GM06990 (cell line): ENCODE measurements at places on chromosomes 4 and X.

- no peak for DNase-seq
These were observed 31.4 kb upstream of the RELL1 start for GRCh38 chr4:37717576-37717975.

- DNase-seq = no peak
These were observed 18.6 kb upstream of the SEPSECS start for GRCh38 chr4:25178838-25179261.

DNA sequence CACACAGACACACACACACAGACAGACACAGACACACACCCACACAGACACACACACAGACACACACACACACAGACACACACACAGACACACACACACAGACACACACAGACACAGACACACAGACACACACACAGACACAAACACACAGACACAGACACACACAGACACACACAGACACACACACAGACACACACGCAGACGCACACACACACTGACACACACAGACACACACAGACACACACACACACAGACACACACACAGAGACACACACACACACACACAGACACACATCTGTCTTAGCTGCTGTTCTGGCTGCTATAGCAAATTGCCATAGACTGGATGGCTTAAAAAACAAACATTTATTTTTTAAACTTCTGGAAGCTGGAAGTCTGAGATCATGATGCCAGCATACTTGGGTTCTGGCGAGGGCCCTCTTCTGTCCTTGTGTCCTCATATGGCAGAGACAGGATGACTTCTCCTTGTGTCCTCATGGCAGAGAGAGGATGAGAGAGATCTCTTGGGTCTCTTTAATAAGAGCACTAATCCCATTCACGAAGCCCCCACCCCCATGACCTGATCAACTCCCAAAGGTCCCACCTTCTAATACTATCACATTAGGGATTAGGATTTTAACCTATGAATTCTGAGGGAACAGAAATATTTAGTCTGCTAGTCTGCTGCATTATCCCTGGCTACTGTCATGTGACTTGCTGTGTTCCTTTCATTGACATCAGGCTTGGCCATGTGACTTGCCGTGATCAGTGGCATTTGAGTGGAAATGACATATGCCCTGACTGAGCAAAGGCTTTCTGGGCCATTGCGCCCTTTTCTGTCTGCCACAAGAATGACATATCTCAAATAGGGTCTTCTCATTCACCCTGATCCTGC is 32.7 kb upstream of the RASGEF1B start:
- no peak for DNase-seq

DNA sequence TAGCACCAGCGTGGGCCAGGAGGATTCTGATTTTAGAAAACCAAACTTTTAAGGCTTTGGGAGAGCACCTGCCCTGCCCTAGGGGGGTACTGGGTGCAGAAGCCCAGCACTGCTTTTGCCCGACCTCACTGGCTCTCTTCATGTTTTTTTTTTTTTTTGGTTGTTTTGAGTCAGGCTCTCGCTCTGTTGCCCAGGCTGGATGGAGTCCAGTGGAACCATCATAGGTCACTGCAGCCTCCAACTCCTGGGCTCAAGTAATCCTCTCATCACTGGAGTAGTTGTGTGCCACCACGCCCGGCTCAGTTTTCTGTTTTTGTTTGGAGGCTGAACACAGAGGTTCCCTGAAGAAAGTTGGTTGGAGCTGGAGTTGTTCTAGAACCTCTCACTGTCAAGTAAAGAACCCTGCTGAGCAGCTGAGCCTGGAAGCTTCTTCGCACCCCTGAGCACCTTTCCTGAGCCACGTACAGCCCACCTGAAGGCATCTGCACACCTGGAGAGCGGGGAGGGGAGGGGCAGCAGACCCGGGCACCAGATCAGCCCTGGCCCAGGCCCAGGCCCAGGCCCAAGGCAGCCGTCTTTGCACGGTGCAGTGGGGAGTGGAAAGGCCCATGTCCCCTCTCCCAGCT is 49.5 kb downstream of the SHROOM2 start:
- no peak for DNase-seq

DNA sequence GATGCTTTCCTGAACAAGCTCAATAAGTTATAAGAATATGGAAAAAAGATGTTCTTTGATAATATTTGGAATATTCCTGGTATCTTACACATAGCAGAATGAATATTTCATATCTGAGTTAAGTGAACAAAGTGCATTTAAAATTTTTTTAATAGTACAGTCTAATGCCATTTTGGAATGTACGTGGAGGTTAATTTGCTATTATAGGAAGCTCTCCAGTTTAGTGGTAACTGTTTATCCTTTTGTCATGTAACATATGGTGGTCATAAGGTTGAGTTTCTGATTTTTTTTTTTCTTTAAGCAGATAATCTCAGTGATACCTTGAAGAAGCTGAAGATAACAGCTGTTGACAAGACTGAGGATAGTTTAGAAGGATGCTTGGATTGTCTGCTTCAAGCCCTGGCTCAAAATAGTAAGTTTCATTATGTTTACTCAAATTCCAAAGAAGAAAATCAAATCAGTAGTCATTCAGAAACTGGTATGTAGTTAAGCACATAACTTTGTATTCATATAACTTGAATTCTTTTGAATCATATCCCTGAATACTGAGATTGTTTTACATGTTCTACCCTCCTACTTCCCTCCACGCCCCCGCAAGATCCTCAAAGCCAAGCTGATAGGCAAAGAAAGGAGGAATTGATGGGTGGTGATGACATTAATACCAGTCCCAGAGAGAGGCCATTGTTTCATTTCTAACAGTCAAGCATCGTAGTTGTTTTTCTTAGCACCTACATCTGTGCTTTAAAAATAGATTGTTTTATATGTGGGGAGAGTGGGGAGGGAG is 32.1 kb downstream of the RAP1GDS1 start:
- no peak for DNase-seq

GRCh38 chr4:107837317-107837716 is 12.6 kb downstream of the SGMS2 start:
- DNase-seq = no peak

DNA sequence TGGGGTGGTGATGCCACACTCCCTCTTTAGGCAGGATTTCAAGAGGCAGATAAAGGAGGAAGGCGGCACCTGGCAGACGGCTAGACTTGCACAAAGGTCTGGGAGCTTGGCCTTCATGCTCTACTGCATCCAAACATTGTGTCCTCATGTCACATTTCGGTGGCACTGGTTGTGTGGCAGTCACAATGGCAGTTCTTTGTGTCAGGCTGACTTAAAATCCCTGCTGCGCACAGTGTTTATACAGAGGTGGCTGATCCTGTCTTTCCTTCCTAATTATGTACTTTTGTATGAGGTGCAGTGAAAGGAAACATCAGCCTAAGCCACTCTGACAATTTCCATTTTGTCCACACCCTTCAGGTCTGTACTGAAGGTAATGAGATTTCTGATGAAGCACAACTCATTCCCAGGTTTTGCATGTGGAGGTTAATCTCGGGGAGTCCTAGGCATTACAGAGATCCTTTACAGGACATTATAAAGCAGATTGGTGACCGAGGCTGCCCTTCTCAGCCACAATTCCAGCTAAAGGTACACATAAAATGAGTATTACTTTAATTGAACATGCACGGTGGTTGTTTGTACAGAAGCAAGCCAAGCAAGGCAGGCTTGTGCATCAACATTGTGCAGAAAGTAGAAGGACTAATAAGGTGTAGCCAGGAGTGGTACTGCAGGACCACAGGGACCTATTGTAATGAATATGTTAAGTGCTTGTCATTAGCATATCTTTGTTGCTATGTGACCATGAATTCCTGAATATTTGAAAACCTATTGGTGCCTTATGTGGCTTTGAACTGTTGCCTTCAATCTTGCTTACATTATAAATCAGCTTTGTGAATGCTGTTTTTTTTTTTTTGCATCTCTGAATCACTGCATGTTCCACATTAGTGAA is 147.6 kb downstream of the STK32B start:
- no peak for DNase-seq

DNA sequence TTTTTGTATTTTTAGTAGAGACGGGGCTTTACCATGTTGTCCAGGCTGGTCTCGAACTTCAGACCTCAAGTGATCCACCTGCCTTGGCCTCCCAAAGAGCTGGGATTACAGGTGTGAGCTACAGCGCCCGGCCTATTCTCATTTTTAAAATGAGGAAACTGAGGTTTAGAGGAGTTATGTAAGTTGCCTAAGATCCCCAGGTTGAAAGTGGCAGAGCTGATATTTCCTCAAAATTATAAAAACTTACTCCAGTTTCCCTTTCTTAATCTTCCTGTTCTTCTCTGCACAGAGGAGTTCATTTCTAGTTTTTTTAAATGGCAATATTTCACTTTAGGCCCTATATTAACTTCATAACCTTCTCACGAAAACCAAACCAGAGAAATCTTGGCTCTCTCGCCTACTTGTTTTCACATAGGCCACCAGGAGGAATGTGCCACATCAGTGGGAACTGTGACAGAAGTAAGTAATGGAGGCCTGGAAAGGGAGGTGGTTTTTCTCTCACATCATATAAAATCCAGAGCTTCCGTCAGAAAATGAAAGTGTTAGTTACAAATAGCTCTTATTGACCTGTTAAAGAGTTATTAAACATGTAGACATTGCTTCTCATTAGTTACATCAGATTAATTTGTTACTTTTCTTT is 16.1 kb upstream of the RS1 start:
- DNase-seq = no peak

DNA sequence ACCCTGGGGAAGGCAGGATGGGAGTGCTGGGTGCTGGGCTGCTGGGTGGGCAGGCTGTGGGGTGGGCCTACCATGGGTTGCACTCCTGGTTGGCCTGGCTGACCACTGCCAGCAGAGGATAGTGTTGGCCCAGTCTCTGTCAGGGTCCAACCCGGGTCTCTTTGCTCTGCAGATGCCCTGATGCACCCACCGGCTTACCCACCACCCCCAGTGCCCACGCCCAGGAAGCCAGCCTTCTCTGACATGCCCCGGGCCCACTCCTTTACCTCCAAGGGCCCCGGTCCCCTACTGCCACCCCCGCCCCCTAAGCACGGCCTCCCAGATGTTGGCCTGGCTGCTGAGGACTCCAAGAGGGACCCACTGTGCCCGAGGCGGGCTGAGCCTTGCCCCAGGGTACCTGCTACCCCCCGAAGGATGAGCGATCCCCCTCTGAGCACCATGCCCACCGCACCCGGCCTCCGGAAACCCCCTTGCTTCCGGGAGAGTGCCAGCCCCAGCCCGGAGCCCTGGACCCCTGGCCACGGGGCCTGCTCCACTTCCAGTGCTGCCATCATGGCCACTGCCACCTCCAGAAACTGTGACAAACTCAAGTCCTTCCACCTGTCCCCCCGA is 14.2 kb upstream of the ADD1 start:
- no peak for DNase-seq

- DNase-seq = no peak
These were observed 9.4 kb downstream of the TASL start for GRCh38 chrX:30568136-30568535.

DNA sequence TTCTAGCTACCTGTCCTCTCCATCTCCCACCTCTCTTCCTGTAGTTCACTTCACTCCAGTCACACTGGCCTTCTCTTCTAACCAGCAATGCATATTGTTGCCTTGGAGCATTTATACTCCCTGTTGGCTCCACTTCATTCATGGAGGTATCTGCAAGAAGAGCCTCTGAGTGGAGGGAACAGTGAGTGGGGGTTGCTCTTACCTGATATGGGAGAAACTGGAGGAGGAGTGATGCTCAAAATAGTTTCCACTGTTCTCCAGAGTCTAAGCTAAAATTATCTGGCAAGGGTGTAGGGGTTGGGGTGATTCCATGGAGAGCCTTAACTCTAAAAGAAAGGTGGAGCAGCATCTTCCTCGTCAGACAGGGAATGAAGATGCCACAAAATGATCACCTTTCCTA is 28.9 kb upstream of the DDX53 start:
- no peak for DNase-seq

GRCh38 chrX:100587861-100588260 is 3.1 kb downstream of the TNMD start:
- no peak for DNase-seq

GRCh38 chrX:69185141-69185540 is 19.9 kb upstream of the PJA1 start:
- DNase-seq = no peak

DNA sequence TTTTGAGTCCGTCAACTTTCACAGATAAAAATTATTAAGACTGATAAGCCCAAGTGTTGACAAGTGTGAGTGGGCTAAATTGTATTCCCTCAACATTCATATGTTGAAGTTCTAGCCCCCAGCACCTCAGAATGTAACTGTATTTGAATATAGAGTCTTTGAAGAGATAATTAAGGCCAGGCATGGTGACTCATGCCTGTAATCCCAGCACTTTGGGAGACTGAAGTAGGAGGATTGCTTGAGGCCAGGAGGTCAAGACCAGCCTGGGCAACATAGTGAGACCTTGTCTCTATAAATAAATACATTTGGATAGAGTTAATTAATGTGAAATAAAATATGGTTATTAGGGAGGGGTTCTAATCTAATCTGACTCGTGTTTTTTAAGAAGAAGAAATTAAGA is 29.7 kb upstream of the SLC25A4 start:
- no peak for DNase-seq

DNA sequence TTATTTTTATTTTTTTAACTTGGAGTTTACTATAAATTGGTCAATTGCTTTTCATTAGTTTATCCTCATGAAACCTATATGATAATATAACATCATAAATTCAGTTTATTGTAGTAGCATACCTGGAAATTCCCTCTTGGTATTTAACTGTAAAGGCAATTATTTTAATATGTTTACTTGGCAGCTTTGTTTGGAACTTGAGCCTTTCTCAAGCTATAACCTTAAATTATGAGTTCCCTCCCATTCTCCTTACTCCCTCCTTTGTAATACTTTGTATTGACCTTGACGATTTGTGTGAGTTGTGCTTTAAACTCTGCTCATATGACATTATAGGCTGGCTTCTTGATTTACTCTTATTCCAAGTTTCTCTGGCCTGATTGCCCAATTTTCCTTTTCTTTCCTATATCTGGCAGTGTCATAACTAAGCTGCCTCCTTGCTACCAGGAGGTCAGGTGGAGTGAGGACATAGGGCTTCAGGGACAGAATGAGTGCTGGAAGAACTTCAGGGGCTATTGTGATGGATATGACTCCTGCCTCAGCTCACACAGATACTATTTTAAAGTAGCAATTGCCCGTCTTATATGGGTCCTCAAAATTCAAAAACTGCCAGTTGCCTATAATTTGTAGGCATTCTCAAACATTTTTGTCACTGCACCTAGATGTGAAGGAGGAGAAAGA is 77.7 kb downstream of the RAP1GDS1 start:
- no peak for DNase-seq

DNA sequence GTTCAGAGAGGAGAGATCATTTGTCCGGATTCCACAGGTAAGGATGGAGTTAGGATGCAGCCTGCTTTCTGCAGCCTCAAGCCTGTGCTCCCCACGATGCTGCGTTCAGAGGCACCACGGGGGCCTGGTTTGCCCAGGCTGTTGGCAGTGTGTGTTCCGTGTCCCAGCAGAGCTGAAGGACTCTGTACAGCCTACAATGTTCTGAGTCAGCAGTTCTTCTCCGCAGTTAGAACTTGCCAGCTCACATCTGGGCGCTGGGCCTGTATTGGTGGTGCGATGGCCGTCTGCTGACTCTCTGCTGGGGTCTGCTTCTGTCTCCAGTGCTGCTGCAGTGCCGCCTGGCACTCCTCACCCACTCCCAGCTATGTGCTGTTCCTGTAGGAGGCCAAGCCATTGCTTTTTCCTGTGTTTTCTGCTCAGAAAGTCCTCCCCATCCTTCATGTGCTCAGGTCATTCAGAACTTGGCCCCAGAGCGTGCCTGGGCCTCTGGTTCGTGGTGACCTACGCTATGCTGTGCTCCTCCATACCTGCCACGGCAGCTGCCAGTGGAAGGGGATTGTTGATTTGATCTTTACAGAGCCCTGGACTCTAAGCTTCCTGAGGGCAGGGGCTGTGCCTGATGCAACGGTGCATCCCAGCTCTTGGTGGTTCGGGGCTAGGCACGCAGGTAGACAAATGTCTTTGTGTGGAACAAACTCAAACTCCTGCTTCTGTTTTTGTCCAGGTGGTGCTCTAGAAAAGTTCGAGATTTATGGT is 42.6 kb upstream of the TADA2B start:
- DNase-seq = no peak
